ENCODE measurements at places on chromosomes 11 and 22.

- no peak for DNase-seq
Measured at GRCh38 chr11:12066056-12066798, 44.2 kb upstream of the MICAL2 start.

GRCh38 chr11:14971865-14972580 lies at the start of gene CALCA:
TSS of gene CALCA (minus strand) at chr11:14972351. CDS start at chr11:14971192, 1,159 bp downstream.
- DNase-seq = no peak

GRCh38 chr11:34620820-34621792 lies at the start of gene EHF:
TSS of gene EHF (plus strand) at chr11:34621093. CDS start at chr11:34642631, 21,538 bp downstream.
- DNase-seq = no peak

DNA sequence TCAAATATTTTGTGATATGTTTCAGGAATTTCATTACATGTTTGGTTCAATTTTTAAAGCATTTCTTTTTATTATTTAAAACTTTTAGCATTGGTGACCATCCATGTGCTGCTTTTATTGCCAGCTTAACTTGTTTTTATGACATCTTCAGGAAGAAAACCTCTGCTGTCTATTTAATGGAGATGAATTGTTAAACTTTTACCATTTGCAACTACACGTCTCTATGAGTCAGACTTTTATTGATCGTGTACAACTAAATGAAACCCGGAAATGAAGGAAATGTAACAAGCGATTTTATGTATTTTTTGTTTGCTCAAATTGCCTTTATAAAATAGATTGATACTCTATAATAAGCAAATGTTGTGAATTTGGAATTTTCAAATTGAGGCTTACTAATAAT lies 113.0 kb downstream of the PTPRJ start:
- DNase-seq = no peak

- no peak for DNase-seq
Measured at GRCh38 chr11:131430473-131431208, 60.2 kb downstream of the NTM start.

DNA sequence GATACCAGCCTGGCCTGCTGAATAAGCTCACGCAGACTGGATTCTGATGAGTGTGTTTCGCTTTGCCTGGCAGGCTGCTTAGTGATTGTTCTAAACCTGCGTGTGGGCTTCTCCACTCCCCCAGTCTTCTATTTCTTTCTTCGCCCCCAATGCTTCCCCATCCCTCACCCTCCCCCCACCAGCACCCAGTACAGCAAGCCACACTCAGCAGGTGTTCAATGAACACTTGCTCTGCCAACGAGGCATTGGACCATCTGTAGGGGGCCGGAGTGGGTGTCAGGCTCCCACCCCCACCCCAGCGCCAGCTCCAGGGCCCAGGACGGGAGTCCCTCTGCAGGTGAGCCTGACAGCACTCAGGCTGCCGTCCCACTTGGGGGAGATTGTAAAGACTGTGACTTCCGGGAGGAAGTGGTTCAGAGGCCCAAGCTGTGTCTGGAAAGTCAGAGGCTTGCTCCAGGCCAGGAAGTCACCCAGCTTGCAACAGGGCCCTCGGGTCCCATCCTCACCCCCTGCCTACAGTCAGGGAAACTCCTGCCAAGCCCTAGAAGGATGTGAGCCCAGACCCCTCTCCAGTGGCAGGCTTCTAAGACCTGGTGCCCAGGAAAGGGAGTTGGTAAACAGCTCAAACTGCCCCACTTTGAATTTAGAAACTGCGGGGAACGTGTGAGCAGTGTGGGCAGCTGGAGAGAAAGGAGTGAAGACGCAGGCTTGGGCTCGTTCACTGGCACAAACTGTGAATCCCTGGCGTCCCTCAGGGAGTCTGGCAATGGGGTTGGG lies 66.3 kb upstream of the PRDM11 start:
- DNase-seq = peak; percentile 39
